NCI-H460 (cell line): ENCODE measurements at places on chromosomes 12 and 14.

DNA sequence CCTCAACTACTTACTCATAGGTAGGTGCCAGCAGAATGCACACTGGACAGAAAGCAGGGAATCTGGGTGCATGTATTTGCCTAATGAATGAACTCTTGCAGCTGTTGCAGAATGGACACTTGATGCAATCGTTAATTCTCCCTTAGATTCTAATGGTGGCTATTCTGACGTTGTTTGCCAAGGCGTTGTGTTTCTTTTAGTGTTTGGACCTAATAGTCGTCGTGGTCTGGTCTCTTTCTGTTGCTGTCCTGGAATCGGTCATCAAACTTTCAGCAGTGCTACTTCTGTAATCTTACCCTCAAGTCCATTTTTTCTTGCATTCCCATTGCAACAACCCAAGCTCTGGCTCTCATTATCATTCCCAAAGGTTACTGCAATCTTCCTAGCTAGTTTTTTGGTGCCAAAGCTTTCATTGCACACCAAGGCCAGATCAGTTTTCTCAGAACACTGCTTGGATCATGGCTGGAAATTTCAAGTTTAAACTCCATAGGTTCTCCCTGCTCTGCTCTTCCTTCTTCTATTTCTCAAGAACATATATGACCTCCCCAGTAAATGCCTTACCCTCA is 31.3 kb downstream of the BMP4 start:
- no peak for DNase-seq

GRCh38 chr14:93685121-93685895 is 103.0 kb downstream of the PRIMA1 start:
- DNase-seq, result no peak

- no peak for DNase-seq
These were observed 135.9 kb downstream of the GPR65 start for GRCh38 chr14:88140874-88141273.

GRCh38 chr12:81257947-81258551 is 180.2 kb downstream of the ACSS3 start:
- peak; percentile 41 for DNase-seq

- no peak for DNase-seq
These were observed 705.8 kb downstream of the C12orf50 start for GRCh38 chr12:87323369-87323768.

GRCh38 chr12:19988459-19988873 is 379.9 kb upstream of the PDE3A start:
- no peak for DNase-seq

DNA sequence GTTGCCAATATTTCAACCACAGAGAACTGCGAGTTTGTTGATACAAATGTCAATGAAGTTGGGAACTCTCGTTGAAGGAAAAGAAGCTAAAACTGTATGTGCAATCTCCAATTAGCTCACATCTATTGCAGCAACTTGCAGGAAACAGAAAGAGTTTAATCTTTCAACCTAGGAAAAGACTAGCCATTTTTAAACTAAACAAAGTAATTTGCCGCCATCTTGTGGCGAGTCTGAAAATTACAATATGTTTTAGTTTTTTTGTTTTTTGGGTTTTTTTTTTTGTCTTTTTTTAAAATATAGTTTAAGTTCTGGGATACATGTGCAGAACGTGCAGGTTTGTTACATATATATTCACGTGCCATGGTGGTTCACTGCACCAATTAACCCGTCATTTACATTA is 131.2 kb upstream of the FOXG1 start:
- DNase-seq, result peak; percentile 44

- no peak for DNase-seq
These were observed 484.1 kb downstream of the GLT1D1 start for GRCh38 chr12:129337413-129337812.

GRCh38 chr12:128905003-128905544 is 51.8 kb downstream of the GLT1D1 start:
- DNase-seq, result no peak
